ENCODE measurements at places on chromosomes 1 and 21.

DNA sequence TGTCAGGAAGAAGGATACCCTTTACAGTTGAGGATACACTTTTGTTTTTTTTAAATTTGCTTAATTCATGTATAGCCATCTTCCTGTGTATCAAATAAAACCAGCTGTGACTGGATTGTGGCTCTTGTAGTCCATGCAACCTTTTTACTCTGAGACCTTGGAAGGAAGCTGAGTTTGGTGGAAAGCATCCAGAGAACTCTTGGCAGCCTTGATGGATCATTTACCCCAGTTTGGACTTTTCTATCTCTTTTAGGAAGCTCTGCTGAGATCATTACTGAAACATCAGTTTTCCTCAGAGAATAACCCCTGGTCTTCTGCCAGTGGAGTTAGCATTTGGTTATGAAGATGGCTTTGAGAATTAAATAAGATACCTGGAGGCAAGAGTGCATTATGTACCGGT lies 21.2 kb upstream of the APOBEC4 start:
- no peak for DNase-seq

GRCh38 chr1:230189341-230189740 lies 122.3 kb downstream of the GALNT2 start:
- no peak for DNase-seq

DNA sequence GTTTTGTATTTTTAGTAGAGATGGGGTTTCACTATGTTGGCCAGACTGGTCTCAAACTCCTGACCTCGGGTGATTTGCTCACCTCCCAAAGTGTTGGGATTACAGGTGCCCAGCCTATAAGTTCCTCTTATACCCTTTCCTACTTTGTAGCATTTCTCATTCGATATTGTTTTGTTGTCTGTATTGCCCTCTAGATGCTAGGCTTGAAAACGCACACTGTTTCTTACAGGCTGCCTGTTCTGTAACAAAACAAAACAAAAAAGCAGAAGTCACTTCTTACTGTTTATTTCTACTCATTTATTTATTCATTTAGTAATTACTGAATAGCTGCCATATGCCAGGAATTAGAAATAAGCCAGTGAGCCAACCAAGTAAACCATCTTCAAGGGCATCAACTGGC lies 136.9 kb upstream of the BMP8A start:
- DNase-seq, result no peak

DNA sequence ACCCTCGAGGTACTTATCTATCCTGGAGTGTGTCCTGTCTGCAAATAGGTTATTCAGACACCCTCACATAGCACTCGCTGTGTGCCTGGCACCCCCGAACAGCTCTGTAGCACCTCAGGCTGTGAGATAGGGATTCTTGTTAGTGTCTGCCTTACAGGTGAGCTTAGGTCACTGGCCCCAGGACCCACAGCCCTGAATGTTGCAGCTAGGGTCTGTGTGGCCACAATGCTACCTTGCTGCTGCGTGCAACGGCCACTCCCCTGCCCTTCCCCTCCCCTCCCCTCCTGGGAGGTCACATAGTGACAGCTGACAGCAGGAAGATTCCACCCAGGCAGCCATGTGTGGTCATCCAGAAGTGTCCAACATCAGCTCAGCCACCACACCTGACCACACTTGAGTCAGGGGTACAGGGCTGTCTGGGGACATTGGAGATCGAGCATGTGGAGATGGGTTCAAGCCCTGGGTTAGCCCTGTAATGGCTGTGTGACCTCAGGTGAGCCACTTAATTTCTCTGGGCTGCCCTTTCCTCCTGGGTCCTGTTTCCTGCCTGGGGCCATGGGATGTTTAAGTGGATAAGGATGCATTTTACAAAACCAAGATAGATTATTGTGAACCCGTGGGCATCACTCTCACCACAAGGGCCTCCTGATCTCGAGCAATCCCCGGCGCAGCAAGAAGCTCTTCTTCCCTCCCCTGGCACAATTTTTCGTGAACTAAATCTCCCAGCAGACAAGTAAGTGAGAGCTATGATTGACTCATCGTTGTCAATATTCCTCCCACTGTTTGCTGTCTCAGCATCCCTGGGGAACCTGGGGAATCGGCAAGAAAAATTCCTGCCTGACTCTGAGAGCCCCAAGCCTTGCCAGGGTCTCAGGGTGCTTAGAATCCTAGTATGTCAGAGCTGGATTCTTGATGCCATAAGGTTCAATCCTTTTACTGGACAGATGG lies 208.7 kb downstream of the PTPRU start:
- no peak for DNase-seq

GRCh38 chr1:3495776-3496745 lies 41.6 kb downstream of the ARHGEF16 start:
- DNase-seq, result no peak

DNA sequence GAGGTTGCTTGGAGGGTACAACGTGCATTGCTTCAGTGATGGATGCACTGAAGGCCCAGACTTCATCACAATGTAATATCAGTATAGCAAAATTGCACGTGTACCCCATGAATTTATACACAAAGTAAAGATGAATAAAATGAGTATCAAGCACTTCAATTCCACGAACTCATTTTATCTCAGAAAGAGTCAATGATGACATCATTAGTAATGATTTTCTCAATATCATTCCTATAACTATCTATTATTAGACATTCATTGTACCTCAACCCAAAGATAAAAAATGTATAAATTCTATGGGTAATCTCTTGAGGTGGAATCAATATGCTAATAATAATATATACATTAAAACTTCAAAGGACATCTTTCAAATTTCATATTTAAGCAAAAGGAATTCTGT lies 208.4 kb downstream of the COL11A1 start:
- DNase-seq, result no peak

DNA sequence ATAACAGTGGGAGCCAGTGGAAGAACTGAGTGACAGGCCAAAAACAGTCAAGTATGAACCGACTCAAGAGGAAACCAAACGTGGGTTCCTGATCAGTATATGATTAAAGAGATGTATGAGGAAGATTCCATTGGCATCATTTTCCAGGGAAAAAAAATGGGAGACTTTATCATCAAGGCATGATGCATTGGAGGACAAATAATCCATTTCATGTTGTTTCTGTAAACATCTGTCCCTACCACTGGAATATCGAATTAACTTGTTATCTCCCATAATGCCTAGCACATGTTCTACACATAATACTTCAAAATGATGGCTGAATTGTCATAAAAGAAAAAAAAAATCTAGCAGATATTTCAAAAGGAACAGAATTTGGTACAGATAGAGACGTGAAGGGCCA lies 13.3 kb downstream of the FOXJ3 start:
- DNase-seq, result no peak

DNA sequence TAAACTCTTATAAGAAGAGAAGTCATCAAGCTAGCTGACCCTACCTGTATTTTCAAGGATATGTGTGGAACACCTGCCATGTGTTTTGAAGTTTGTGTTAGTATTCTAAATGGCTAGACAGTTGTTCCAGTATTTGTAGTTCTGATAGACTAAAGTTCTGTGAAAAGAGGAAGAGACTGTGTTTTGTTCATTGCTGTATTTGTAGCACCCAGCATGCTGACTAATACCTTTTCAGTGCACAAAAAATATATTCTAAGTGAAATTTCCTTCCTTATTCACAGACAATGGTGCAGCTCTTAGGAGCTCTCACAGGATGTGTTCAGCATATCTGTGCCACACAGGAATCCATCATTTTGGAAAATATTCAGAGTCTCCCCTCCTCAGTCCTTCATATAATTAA lies 8.2 kb upstream of the METTL18 start:
- no peak for DNase-seq

DNA sequence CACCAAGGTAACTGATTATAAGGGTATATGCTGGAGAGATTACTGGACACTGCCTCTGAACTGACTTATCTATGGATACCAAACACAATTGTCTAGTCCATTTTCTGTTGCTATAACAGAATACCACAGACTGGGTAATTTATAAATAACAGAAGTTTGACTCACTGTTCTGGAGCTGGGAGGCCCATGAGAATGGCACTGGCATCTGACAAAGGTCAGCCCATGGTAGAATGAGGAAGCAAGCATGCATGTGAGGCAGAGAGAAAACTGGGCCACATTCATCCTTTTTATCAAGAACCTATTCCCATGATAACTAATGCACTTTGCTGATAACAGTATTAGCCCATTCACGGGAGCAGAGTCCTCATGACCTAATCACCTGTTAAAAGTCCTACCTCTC lies 37.4 kb downstream of the FCER1A start:
- DNase-seq, result no peak

DNA sequence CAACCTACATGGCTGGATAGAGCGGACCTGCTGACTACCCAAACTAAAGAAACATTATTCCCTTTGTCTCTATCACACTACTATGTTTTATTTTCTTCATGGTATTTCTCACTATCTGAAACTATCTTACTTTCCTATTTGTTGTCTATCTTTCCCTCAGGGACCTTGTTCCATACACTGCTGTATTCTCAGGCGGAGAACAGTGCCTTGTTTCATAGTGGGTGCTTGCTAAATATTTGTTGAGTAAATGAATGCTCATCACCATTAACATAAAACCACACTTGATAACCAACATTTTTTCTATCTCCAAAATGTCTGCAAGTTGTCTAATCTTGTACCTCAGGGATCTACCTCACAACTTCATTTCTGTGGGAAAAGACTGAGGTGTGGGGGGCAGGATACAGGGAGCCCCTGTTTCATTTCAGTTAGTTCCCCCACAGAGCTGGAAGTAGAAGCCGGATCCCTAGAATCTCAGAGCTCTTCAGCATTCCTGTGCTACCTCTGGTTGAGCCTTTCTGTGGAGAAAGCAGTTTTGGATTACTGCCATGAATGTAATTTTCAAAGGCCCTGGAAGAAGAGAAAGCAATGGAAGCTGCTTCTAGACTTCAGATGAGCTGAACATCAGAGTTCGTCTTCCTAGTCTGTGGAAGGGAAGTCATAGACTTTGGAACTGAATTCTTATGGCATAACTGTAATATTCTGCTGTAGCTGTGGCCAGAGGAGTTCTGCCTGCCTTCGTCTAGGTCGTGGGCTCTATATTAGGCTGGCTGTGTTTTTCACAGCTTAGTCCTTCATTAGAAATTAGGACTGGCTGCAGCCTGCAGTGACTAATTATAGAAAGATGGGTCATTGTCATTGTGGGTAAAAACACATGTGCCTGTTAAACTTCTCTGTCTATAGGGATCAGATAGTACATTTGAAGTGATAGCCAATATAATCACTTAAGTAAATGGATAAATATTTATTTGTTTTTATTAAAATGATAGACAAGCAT lies 293.2 kb upstream of the SGIP1 start:
- no peak for DNase-seq

DNA sequence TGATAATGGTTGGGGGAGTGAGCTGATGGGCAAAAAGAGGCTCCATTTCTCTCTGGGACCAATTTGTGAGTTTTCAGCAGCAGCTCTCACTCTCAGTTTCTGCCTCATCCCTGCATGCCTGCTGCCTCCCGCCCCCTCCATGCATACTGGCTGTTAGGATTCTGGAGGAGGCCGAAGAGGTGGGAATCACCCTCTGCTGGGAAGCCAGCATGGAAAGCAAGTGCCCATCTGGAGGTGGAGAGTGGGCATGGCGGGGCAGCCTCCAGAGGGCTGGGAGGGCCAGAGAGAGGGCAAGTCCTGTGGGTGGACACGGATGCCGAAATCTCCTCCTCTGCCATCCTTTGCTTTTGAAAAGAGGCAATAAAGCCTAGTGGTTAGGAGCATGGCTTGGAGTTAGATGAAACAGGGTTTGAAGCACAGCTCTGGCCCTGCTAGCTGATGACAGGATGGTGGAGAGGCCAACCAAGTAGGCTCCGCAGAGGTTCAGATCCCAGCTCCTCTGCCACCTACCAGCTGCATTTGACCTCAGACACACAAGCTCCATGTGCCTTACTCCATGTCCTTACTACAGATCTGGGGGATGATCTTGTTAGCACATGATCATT lies 113.4 kb downstream of the GRIK3 start:
- no peak for DNase-seq

Data from stimulated activated CD8-positive, alpha-beta memory T cell treated with anti-CD3 and anti-CD28 coated beads, Interleukin-4, amount 100 ng/mL, for 4 hours (primary cell).